ENCODE measurements at places on chromosomes 13 and 19. TPM values are rescaled to one million over a fixed set of nuclear protein-coding genes. Genes with fewer than 3 reads are reported as not detected.

DNA sequence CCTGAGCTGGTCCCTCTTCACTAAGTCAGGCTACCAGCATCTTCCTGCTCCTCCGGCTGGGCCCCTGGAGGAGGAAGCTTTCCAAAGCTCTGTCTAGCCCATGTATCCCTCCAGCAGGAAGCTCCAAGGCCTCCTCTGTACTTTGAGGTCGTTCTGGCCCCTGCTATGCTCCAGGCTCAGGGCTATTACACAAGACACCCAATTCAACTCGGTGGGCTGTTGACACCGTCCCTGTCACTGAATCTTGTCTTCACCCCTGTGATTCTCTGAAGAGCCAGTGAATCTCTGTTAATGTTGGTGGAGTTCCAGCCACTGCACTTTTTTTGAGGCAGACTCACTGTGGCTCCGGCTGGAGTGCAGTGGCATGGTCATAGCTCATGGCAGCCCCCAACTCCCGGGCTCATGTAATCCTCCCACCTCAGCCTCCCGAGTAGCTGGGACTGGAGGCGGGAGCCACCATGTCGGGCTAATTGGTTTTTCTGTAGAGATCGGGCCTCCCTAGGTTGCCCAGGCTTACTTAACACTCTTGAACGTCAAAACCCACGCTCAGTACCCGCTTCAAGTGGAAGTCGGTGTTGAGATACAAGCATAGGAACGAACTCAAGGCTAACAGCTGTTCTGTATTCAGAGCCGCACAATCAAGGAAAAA is 512 bp upstream of the REX1BD start:
- peak overlapping the region; percentile 86 for H3K4me3 ChIP-seq
- no peaks in the 10 kb centered on the region for H3K27me3 ChIP-seq
- peak overlapping the region; percentile 37 for H3K27ac ChIP-seq
- DNase-seq = peak; percentile 53

- no peaks in the 10 kb centered on the region for H3K36me3 ChIP-seq
- DNase-seq = no peak
- no peaks in the 10 kb centered on the region for H3K27me3 ChIP-seq
- peaks cover 4% of the 10 kb centered on the region for H3K4me1 ChIP-seq
These were observed 1230.1 kb upstream of the SLC10A2 start for GRCh38 chr13:104296286-104296685.

- no peak overlapping the region for H3K27ac ChIP-seq
- H3K4me1 ChIP-seq = no peaks in the 10 kb centered on the region
- H3K4me3 ChIP-seq = no peak overlapping the region
- H3K27me3 ChIP-seq = no peaks in the 10 kb centered on the region
- H3K36me3 ChIP-seq = no peaks in the 10 kb centered on the region
These were observed 6.9 kb upstream of the CEACAM5 start for GRCh38 chr19:41701401-41702075.

- no peak overlapping the region for H3K4me3 ChIP-seq
- H3K36me3 ChIP-seq = no peaks in the 10 kb centered on the region
- no peaks in the 10 kb centered on the region for H3K4me1 ChIP-seq
- peaks cover 17% of the 10 kb centered on the region for H3K27me3 ChIP-seq
These were observed 829 bp downstream of the KCNC3 start for GRCh38 chr19:50328224-50328872.

DNA sequence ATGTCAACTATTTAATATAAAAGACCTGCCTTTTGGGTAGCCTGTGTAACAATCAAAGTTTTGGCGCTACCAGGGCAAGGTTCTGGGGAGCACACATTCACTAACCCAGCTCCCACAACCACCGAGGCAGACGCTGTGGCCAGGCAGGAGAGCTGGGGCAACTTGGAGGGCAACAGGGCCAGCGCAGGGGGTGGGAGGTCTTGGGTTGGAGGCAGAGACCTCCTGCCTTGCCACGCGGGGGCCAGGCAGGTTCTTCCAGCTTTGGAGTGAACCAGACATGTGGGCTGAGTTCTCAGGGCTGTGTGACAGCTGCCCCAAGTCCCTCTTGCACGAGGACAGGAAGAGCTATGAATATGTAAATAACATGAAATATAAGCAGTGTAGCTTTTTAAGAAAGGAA is 30.3 kb upstream of the MCF2L start:
- no peaks in the 10 kb centered on the region for H3K4me1 ChIP-seq
- H3K36me3 ChIP-seq = no peaks in the 10 kb centered on the region
- H3K27me3 ChIP-seq = no peaks in the 10 kb centered on the region

DNA sequence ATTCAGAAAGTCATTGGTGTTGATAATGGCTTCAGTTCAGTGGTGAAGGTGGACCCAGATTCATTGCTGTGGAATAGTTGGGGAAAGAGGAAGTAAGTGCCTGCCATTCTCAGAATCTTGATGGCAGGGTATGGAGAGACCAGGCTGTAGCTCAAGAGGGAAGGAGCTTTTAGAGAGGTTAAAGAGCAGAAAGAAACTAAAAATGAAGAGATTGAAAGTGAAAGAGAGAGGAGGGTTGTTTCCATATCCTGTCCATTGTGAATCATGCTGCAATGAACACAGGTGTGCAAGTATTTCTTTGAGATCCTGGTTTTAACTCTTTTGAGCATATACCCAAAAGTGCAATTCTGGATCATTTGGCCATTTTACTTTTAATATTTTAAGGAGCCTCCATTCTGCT is 12.5 kb downstream of the GJB6 start:
- no peak overlapping the region for H3K4me3 ChIP-seq
- H3K27ac ChIP-seq = no peak overlapping the region
- no peak for DNase-seq
- no peaks in the 10 kb centered on the region for H3K36me3 ChIP-seq
- no peaks in the 10 kb centered on the region for H3K4me1 ChIP-seq
- no peaks in the 10 kb centered on the region for H3K27me3 ChIP-seq

DNA sequence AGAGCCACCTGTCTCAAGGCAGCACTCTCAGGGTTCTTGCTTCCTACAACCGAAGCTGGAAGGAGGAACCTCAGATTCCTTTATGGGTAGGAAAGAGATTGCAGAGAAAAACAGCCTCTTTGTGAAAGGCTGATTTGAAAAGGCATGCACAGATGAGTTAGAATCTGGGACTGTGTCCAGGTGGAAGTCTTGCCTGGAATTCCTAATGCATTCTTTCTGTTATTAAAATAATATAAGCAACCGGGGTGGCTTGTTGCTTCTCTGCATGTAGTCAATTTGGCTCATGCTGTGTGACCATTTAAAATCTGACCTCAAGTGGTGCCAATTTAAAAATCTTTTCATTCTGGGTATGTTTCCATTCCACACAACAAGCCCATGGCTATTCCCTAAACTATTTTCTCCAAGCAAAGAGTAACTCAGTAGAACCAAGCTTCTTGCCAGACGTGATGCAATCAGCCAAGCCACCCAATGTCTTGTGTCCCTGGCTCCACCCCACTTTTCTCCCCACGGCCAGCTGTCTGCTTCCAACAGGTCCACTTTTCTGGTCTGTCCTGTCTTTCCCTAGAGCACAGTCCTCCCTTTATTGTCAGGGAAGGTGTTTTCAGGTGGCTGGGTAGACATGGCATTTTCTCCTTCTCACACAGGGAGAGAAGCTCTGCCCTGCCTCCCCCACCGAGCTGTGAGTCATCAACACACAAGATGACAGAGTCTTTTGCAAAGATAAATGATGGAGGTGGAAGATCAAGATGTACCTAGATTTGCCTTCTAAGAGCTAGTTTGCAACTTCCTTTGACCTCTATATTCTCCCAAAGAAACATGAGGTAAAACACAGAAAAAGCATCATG is 394.3 kb downstream of the FOXO1 start:
- DNase-seq = peak; percentile 57
- no peaks in the 10 kb centered on the region for H3K36me3 ChIP-seq
- no peak overlapping the region for H3K27ac ChIP-seq
- no peaks in the 10 kb centered on the region for H3K4me1 ChIP-seq

DNA sequence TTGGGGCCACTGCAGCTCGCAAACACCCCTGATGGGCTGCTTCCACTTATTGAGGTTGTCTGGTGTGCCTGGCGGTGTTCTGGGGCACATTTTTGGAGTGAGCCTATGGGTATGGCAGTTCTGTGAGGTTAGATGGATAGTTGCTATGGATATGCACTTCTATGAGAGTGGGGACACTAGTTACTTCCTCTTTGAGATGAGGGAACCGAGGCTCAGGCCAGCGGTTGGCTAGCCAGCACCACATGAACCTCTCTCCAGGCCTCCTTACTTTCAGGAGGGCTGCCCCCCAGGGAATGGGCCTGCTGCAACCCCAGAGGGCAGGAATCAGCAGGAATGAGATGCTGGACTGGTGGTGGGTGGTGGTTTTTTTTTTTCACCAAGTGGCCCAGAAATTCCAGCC is 13.5 kb upstream of the PRR19 start:
- no peak overlapping the region for H3K4me3 ChIP-seq
- H3K4me1 ChIP-seq = no peaks in the 10 kb centered on the region
- no peak for DNase-seq
- H3K27me3 ChIP-seq = no peaks in the 10 kb centered on the region
- no peak overlapping the region for H3K27ac ChIP-seq

DNA sequence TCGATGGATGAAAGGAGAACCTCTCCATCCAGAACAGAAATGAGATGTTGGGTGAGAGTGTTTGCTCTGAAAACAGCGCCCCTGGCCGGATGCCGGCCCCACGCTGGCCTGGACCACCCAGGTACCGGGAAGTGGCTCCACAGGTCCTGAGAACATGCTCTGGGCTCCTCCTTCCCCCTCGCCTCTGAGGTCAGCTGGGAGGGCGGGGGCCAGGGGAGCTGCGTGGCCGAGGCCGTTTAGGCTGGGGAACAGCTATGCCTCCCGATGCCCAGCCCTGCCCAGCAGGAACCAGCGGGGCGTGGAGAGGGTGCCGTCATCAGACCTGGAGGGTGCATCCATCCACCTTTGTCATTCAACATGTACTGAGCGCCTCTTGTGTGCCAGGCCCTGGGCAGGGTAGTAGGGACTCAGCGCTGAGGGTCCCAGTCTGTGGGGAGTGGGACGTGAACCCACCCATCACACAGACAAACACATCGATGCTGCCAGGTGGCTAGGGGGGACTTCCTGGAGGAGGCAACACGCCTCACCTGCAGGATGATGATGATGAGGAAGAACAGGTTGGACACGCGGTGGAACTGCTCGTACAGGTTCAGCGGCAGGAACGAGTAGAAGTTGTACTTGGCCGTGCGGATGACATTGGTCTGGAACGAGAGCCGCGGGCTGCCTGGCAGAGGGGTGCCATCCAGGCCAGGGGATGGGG is 4.2 kb downstream of the ATP8B3 start:
- no peak overlapping the region for H3K4me3 ChIP-seq
- DNase-seq = no peak
- no peaks in the 10 kb centered on the region for H3K27me3 ChIP-seq
- no peak overlapping the region for H3K27ac ChIP-seq

DNA sequence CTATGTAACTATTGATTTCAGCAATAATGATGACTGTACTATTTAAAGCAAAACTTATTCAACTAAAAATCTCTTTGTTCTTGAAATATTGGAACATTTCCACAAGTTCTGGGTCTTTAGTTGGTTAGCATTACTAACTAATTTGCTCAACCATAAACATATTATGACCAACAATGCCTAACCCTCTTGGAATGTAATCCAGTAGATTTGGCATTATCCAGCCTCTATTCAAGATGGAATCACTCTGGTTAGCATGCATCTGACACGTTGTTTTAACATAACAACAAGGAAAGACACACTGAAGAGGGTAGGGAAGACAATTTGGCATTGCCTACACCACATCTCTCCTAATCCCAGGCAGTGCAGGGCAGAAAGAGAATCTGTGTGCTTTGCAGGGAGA is 941.3 kb upstream of the PCDH20 start:
- DNase-seq = no peak
- H3K27ac ChIP-seq = no peak overlapping the region
- H3K4me1 ChIP-seq = peaks cover 7% of the 10 kb centered on the region
- H3K36me3 ChIP-seq = no peaks in the 10 kb centered on the region
- no peaks in the 10 kb centered on the region for H3K27me3 ChIP-seq

DNA sequence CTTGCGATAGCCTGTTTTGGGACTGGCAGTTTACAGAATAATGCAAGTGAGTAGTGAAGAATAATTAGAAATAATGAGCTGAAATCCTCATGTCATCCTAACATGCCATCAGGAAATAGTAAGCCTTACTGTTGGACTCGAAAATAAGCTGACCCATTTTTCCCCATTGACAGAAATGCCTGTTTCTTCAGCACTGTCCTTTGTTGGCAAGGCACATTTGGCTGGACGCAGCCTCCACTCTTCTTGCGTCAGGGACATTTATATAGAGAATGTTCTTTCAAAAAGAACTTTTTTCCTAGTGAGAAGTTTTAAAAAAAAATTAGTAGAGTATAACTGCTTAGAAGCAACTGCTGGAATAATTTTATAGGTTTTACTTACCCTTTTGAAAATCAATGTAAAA is 47.1 kb downstream of the ARHGAP35 start:
- H3K4me3 ChIP-seq = no peak overlapping the region
- peak; percentile 6 for DNase-seq
- H3K36me3 ChIP-seq = no peaks in the 10 kb centered on the region
- H3K4me1 ChIP-seq = peaks cover 21% of the 10 kb centered on the region
- no peaks in the 10 kb centered on the region for H3K27me3 ChIP-seq
- no peak overlapping the region for H3K27ac ChIP-seq

DNA sequence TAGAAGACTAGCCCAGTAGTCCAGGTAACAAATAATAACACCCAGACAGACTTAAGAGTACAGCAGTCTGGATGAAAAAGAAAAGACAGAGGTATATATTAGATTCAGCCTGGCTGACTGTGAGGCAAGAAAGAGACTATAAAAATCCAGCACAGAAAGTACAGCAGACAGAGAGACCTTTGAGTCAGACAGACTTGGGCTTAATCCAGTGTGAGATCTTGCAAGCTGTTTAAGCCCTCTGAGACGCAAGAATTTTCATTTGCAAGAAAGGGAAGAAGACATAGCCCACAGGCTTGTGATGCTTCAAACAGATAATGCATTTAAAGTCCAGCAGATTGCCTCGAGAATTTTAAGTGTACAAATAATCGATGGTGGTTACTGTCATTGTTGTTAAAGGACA is 471.4 kb downstream of the LIG4 start:
- H3K36me3 ChIP-seq = no peaks in the 10 kb centered on the region
- no peaks in the 10 kb centered on the region for H3K27me3 ChIP-seq
- no peak overlapping the region for H3K27ac ChIP-seq
- DNase-seq = no peak
- no peak overlapping the region for H3K4me3 ChIP-seq

GRCh38 chr13:98253526-98253925 is 76.5 kb upstream of the RNF113B start:
- H3K27me3 ChIP-seq = no peaks in the 10 kb centered on the region
- no peaks in the 10 kb centered on the region for H3K4me1 ChIP-seq
- no peak overlapping the region for H3K4me3 ChIP-seq
- peaks cover 35% of the 10 kb centered on the region for H3K36me3 ChIP-seq
- peak; percentile 22 for DNase-seq

GRCh38 chr13:78404846-78405360 is 198.4 kb downstream of the POU4F1 start:
- no peak overlapping the region for H3K27ac ChIP-seq
- H3K27me3 ChIP-seq = no peaks in the 10 kb centered on the region
- no peak overlapping the region for H3K4me3 ChIP-seq
- no peaks in the 10 kb centered on the region for H3K4me1 ChIP-seq
- H3K36me3 ChIP-seq = no peaks in the 10 kb centered on the region

GRCh38 chr13:65826657-65827056 is 1403.5 kb downstream of the PCDH9 start:
- no peak overlapping the region for H3K4me3 ChIP-seq
- no peak overlapping the region for H3K27ac ChIP-seq
- no peaks in the 10 kb centered on the region for H3K36me3 ChIP-seq

- no peak overlapping the region for H3K27ac ChIP-seq
- no peak for DNase-seq
- no peaks in the 10 kb centered on the region for H3K36me3 ChIP-seq
- no peaks in the 10 kb centered on the region for H3K4me1 ChIP-seq
- H3K27me3 ChIP-seq = no peaks in the 10 kb centered on the region
- H3K4me3 ChIP-seq = no peak overlapping the region
These were observed 68.2 kb upstream of the LSM14A start for GRCh38 chr19:34104096-34104495.

Gene CEACAM3
- not detected for total RNA-seq

Gene PRR19
- 2.7 TPM for total RNA-seq

Gene CRLF1
- total RNA-seq = 10.5 TPM

Gene LMTK3
- 11.1 TPM for total RNA-seq

Gene ZNF837
- 3.8 TPM for total RNA-seq

Gene PLA2G4C
- 1.9 TPM for total RNA-seq
